Cardiac fibroblast (primary cell): ENCODE measurements at places on chromosomes 11 and 22.

GRCh38 chr11:76234416-76235232 is 28.3 kb upstream of the WNT11 start:
- peak; percentile 55 for DNase-seq

DNA sequence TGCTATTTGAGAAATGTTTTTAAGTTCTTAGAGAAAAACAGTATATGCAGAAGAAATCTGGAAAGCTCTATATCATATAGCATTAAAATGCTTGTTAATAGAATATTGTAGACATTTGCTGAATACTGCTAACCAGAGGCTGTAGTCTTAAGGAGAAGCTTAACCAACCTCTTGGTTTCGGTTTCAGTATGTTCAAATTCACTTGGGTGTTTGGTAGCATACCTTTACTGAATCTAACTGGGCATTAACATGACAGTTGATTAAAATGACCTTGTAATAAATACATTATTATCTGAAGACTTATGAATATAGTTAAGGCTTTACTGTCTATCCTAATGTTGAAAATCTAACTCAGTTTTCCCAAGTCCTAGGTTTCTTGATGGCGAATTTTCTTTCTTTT is 5.4 kb downstream of the PCF11 start:
- DNase-seq, result no peak

GRCh38 chr11:93287434-93287833 is 43.1 kb upstream of the DEUP1 start:
- no peak for DNase-seq

GRCh38 chr11:69382131-69383128 is 88.5 kb downstream of the MYEOV start:
- DNase-seq, result peak; percentile 53

GRCh38 chr11:65585396-65586246 is 9.8 kb downstream of the EHBP1L1 start:
- DNase-seq, result no peak

DNA sequence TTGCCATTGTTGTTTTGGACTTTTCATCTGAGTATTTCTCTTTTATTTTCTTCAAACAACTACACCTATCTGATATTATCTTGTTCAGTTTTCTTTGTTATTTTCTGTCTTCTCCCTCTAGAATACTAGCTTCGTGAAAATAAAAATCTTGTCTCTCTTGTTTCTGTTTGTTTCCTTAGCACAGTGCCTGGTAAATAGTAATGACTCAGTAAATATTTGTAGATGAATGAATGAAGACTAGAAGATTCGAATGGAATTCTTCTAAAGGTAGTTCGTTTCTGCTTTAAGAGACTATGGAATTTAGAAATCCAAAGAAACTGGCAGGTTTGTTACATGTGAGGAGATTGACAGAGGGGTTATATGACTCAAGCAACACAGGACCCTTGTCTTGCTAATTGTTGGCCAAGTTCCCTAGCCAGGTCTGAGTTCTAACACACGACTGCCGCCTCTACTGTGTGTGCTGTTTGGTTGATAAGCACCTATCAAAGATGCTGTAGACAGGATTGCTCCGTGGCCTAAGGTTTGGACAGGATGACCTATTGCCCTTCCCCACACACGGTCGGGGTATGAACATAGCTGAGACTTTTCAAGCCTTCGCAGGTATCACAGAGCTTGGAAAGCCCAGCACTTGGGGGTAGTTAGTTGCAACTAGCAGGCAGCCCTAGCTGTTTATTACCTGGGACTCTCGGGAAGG is 831 bp upstream of the TMEM135 start:
- DNase-seq, result peak; percentile 8

- DNase-seq, result no peak
These were observed 18.4 kb downstream of the ARHGAP42 start for GRCh38 chr11:100705447-100705846.

- DNase-seq, result no peak
These were observed at the start of gene GRAP2 for GRCh38 chr22:39900306-39901227. Gene GRAP2 (plus strand): TSS chr22:39901084. CDS start chr22:39947107, 46,023 bp downstream.

DNA sequence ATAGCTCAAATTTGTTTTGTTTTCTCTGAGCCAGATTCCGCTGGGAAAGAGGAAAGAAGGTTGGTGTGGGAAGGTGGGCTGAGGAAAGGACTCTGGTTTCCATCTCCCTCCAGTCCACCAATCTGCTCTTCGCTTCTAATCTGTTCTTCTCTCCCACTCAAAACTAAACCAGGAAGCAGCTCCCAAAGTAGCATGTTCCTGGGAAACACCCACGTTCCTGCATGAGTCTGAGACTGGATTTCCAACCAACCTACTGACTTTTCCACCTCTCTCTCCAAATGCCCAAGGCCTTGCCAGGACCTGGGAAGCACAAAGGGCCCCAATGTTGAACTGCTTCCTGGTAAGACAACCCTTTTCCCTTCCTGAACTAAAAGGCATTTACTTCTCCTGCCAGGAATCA is 110.2 kb downstream of the WT1 start:
- DNase-seq, result peak; percentile 76

- no peak for DNase-seq
These were observed 62.5 kb downstream of the SHANK2 start for GRCh38 chr11:71189768-71190315.

DNA sequence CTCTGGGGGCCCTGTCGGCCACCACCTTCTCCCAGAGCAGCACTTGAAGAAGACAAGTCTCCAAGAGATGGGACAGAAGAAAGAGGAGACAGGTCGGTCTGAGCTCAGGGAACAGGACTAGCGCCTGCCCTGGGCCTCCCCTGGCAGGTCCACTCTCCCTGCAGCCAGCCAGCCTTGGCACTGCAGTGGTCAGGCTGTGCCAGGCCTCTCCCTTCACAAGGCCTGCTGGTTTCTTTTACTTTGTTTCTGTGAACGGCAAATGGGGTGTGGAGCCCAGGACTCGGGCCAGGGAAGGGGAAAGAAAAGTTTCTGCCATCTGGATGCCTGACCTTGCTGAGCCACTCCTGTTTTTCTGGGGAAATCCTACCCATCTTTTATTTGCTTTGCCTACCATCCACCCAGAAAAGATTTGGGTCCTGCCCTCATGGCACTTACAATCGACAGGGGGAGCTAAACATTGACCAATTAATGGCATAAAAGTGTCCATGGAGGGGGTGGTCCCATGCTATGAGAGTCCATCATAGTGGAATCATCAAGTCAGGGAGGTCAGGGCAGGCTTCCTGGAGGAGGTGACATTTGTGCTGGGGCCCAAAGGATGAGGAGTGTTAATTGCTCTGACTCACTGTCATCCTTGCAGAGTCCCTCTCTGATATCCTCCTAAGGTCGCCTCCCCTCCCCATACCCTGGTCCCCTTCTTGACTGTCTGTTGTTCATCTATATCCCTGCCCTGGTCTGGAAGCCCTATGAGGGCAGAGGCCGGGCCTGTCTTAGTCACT is 65.2 kb downstream of the NFAM1 start:
- no peak for DNase-seq

DNA sequence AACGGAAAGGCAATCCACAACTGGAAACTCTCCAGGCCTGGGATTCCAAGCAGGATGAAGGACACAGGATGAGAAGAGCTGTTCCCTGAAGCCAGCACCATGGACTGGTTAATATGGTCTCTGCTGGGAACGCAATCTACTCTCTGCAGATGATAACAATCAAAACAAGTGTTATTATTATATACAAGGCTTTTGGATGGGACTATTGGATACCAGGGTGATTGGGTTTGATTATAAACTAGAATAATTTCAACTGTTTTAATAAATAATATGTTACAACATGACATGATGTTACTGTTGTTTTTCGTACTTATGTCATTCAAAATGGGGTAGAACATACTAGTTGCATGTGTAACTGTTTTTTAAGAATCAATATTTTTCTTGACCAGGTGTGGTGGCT is at the start of gene OR52R1:
Gene OR52R1 (minus strand): TSS at position 101 of the 400 bp plus-strand sequence. CDS start 0 bp downstream, at position 101.
- no peak for DNase-seq

- DNase-seq, result no peak
These were observed 1.8 kb upstream of the SERPIND1 start for GRCh38 chr22:20771918-20772625.

DNA sequence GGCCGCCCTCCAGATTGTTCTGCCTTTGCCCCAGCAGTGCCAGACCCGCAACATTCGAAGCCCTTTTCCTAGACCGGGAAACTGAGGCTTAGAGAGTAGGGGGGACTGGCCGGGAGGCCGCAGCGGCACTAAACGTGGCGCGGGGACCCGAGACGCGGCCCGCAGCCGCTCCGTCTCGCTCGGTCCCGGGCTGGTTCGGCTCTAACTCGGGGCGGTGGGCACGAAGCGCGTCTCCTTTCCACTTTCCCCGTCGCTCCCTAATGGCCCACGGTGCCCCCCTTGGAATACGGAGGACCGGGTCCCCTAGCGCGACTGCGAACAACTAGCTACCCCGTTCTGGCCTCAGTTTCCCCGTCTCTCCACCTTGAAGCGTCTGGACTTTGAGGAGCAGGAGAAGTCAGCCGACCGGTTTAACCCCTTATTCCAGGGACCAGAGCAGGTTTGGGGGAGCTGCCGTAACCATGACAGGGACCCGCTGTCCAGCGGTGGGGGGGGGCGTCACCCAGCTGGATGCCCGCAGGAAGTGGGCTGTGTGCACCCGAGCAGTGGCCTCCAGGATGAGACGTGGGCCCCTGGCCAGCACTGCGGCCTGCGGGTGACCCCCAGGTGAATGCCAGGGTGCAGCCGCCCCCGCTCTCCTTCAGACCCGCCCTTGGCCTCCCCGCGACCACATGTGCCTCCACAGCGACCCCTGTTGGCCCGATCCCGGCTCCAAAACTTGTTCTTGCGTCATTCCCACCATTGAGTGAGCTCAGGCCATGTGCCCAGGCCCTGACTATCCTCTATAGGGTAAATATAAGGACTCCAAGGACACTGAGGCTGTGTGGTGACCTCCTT is 1.1 kb downstream of the CDC42EP1 start:
- peak; percentile 93 for DNase-seq

- peak; percentile 31 for DNase-seq
These were observed 12.2 kb upstream of the SMPD1 start for GRCh38 chr11:6377902-6378639.

DNA sequence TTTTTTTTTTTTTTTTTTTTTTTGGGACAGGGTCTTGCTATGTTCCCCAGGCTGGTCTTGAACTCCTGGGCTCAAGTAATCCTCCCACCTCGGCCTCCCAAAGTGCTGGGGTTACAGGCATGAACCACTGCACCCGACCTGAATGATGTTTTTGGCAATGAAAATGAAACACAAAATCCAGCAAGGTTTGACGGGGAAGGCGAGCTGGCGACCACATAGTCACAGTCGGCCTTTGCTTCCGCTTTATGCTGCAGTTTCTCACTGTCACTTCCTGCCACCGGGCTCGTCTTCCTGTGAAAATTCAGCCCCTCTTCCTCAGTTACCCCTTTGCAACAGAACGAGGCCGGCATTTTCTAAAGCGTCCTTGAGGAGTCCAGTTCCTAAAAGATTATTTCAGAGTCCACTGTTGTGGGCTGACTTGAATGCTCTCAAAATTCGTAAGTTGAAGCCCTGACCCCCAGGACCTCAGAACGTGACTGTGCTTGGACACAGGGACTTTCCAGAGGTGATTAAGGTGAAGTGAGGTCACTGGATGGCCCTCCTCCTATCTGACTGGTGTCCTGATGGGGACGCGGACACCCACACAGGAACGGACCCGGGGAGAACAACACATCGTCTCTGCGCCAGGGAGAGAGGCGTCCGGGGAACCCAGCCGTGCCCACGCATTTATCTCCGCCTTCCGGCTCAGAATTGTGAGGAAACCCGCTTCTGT is 2.9 kb upstream of the BID start:
- no peak for DNase-seq

GRCh38 chr11:70040869-70041501 is 37.1 kb upstream of the ANO1 start:
- DNase-seq, result no peak

DNA sequence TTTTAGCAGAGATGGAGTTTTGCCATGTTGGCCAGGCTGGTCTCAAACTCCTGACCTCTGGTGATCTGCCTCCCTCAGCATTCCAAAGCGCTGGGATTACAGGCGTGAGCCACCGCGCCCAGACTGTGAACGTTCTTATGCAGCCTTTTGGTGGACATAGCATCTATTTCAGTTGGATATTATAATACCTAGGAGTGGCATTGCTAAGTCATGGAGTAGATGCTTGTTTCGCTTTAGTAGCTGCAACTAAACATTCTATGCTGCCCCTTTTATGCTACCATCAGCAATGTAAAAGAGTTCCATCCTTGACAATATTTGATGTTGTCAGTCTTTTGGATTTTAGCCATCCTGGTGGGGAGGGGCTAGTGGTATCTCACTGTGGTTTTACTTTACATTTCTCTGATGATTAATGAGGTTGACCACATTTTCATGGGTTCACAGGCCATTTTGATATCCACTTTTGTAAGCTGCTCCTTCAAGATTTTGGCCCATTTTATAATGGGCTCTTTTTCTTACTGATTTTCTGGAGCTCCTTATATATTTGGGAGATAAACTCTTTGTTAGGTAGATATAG is 16.5 kb upstream of the APOBEC3A start:
- DNase-seq, result no peak

DNA sequence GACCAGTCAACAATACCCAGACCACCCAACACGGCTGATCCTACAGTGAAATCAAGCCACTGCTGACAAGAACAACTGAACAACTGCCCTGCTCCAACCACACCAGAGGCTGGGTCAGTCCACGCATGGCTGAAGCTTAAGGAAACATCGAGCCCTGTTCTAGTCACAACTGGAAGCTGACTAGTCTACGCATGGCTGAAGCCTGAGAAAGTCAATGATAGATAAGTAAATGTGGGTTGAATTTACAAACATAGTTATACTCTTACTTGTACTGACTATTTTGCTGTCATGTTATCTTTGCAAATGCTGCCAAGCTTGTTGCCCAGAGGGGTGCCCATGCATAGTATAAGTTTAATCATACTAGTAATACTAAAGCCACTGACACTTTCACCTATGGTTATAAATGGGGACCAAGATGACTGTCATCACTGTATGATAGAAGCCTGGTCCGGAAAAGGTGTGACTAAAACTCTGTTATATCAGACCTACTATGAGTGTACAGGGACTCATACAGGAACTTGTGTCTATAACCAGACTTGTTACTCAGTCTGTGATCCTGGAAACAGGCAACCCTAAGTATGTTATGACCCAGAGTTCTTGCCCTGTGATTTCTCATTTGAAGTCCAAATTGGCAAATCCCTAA is 43.4 kb upstream of the GLYAT start:
- DNase-seq, result no peak

- DNase-seq, result no peak
These were observed 7.4 kb downstream of the RAB38 start for GRCh38 chr11:88167853-88168252.

DNA sequence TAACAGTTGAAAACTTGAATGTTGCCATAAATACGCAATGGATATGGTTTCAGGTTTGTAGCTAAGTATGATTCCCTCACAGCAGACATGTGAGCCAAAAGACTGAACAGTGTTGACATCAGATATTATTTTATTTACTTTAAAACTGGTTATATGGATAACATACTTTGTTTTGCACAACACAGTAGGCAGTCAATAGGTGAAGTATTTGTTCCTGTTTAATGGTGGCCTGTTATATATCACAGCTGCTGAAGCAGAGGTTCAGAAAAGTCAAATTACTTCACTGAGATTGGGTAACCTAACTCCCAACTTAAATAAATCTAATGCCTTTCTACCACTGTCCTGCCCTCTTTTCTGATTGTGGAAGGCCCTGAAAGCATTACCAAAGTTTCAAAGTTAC is 44.6 kb downstream of the YAP1 start:
- DNase-seq, result no peak
